ENCODE measurements at places on chromosomes 6 and 20.

DNA sequence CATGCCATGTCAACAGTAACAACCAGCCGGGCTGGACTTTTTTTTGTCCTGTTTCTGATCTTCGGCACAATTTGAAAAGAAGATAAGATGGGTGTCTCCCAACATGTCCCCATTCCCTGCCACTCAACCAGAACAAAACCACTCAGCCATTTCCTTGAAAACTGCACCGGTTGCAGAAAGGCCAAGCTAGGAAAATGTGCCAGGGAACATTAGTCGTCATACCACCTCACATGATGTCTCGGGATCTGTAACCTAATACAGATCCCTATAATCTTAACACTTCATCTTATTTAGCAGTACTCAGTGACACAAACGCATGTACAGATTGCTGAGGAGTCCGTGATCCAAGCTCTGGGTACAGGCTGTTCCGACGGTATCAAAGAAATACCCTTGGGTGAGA lies 46.5 kb downstream of the ALDH8A1 start:
- DNase-seq, result no peak

DNA sequence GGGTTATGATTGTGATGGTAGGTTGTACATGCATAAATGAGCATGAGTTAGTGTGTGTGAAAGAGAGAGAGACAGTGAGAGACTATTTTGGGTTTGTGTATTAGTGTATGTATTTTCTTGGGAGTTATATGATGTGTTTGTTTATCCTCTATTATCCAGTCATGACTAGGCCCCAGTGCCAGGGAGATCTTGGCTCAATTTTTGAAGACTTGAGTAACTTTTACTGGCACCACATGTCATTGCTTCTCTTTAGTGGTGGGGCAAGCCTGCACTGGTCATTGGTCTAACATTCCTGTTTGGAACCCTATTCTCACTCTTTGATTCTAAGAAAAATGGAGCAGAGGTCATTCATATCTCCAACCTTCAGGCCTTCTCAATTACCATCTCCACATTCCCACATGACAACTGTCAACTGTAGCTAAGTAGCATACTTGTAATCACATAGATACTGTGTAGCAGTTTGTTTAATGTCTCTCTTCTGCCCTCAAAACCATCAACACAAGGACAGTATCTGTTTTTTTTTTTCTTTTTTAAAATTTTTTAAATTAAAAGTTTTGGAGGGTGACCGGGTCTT lies 8.8 kb downstream of the L3MBTL1 start:
- no peak for DNase-seq

DNA sequence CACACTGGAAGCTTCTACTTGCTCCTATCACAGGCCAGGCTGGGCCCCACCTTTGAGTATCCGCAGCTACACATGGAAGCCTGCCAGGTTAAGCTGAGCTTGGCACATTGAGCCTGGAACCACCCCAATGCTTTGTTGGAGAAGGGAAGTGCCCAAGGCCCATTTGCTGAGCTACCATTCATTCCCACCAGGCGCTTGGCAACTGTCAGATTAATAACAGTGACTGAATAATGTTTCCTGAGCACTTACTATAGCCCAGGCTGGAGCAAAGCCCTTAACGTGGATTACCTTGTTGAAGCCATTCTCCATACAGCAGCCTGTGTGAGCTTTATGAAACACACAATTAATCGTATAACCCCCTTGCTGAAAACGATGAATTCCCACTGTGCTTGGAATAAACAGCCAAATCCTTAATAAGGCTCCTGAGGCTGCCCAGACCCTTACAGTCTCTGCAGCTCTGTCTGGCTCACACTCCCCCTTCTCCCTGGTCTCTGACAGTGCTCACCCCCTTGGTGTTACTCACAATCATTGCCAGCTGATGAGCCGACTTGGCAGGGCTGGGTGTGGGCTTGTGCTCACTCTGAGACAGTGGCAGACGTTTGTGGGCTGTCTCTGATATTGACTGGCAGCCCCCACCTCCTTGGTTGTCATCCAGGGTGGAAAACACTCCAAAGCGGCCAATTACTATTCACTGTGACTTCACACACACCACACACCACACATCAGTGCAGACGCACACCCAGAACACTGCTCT lies 357.1 kb downstream of the MAFB start:
- no peak for DNase-seq

DNA sequence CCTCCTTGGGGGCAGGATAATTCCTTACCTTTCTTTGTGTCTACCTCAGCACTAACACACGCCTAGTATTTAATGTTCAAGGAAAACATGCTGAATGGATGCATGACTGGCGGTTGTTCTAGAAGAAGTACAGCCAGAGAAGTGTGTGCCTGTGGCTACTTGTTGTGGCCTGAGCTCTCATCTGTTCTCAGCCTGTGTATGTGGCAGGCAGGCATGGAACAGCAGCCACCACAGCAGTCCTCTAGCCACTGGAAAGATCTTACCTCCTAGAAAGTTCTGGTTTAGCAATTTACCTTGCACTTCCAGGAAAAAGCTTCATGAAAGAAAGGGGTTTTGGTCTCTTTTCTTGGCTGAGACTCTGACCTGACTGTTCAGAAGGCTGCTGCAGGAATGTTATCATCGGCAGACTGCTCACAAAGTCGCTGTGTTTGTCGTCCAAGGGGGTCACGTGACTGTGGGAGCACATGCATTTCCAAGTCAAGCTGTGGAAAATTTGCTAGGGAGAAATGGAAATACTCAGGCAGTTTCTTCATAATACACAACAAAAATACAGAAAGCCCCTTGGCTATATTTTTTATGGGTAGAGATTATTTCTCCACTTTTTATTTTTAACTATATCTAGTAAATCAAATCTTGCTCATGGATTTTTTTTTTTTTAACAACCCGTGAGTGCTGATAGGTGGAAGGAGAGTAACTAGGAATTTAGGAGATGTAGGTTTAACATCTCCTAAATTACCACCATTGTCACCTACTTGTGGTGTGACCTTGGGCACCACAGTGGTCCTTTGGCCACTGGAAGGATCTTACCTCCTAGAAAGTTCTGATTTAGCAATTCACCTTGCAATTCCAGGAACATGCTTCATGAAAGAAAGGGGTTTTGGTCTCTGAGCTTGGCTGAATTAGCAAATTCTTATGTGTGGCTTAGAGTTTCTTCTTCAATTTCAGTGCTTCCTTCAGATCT lies 110.8 kb upstream of the GPR6 start:
- no peak for DNase-seq
